Dorsolateral prefrontal cortex (tissue), 122 donors: ENCODE measurements at places on chromosomes 13 and 19. TPM values are rescaled to one million over a fixed set of nuclear protein-coding genes. Genes with fewer than 3 reads are reported as not detected.

NLRP9 gene
- total RNA-seq: not detected

ITPKC gene
- total RNA-seq: 9.1 TPM

USHBP1 gene
- 1.5 TPM for total RNA-seq

PRR19 gene
- total RNA-seq: 1.7 TPM
